ENCODE measurements at places on chromosomes 11 and 22.

GRCh38 chr11:100738701-100739270, 51.7 kb downstream of the ARHGAP42 start:
- no peak for DNase-seq

GRCh38 chr11:20966489-20966888, 297.1 kb downstream of the NELL1 start:
- DNase-seq, result no peak

DNA sequence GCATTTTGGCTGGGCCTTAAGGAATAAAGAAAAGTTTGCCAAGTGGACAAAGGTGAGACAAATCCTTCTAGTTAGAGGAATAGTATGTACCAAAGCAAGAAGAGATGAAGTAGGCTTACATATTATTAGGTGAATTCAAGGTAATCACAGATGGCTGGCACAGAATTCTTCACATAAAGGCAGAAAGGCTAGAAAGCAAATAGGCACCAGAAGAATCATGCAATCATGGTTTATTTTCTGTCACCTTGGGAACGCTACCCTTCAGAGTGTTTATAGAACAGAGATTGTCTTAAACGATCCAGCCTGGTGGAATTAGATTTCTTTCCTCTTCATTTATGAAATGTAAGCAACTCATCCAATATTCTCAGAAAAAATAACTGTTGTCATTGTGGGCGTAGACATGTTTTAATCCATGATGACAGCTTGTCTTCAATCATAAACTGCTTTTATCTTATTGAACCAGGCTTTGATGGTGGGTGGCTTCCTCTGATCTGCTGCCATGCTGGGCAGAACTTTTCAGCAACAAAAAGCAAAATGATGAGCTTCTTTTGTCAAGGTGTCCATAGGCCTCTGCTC, 49.0 kb upstream of the CSNK2A3 start:
- no peak for DNase-seq

GRCh38 chr11:37406651-37407050, 808.6 kb upstream of the RAG2 start:
- DNase-seq, result no peak

DNA sequence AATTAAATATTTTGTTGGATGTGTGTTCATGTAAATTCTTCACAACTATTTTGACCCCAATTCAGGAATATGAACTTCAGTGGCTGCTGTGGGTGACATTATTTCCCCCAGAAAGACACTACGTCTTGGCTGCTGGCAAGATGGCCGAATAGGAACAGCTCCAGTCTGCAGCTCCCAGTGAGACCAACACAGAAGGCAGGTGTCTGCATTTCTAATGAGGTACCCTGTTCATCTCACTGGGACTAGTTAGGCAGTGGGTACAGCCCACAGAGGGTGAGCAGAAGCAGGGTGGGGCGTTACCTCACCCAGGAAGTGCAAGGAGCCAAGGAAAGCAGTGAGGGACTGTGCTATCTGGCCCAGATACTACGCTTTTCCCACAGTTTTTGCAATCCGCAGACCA, 65.3 kb downstream of the ZBTB44 start:
- DNase-seq, result no peak

DNA sequence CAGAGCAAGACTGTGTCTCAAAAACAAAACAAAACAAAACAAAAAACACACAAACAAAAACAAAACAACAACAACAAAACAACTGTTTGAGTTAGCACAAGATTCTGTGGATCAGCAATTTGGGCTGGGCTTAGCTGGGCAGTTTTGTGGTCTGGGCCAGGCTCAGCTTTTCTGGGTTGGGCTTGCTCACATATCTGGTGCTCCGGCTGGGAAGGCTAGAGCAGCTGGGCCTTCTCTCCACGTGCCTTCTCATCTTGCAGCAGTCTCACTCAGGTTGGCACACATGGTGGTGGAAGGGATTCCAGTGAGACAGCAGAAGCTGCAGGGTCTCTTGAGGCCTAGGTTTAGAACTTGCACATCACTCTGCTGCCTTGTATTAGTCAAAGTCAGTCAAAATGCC, 35.7 kb downstream of the EIF3F start:
- DNase-seq, result no peak

GRCh38 chr11:75592715-75593114, 30.7 kb downstream of the SERPINH1 start:
- DNase-seq, result no peak

DNA sequence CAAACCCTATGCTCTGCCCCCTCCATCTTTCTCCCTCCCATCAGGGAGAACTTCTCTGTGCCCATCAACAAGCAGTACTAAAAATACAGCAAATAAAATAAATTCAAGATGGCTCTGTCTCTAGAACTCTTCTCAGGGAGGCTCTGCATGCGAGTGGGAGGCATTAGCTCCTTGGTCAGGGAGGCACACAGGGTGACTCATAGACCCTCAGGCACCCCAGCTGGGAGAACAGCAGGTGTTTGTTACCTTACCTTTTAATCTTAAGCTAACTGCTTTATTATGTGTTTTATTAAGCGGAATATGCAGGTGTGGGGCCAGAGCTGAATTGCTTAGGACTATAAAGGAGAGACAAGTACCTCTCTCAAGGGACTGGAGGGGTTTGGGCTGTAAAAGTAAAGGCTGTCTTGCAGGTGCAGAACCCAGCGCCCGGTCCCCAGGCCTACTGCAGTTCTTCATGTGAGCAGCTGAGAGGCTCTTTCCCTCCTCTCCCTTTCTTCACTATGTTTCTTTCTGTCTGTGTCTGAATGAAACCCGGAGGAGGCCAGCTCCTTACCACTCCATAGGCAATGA, 20.8 kb downstream of the CSNK2A3 start:
- no peak for DNase-seq

DNA sequence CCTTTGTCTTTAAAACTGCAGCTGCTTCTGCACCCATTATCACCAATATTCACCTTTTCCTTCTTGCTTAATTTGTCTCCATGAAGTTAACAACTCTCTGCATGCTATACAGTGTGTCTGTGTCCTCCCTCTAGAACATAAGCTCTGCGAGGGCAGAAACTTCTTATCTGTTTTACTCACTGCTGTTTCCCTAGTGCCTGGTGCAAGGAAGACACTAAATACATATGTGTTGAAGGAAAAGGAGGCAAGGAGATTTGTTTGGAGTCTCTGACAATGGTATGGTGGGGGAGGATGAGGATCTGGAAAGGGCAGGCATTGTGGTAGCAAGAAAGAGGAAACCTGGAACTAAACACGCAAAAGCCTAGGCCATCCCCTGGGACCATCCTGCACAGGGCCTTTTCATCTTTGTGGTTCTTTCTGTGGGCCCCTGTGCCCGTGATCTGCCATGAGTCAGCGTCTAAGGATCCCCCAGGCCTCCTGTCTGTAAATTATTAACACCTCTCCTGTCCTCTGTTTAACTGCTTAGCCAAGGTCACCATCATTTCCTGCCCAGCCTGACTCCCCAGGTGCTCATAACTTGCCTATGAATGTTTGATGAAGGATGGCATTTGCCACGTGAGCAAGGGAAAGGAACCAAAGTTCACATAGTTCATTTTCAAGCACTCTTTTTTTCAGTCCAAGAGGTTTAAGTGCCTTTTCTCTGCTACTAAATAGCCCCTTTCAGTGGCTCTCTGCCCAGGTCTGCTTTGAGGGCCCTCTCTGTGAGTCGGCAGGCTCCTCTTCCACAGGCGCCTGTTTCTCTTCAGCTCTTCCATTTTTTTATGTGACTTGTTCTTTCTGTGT, 131.1 kb downstream of the RASSF10 start:
- DNase-seq, result no peak

GRCh38 chr11:75462117-75462653, 29.2 kb upstream of the KLHL35 start:
- no peak for DNase-seq

- DNase-seq, result no peak
Measured at GRCh38 chr11:405323-405953, 9.4 kb downstream of the SIGIRR start.

DNA sequence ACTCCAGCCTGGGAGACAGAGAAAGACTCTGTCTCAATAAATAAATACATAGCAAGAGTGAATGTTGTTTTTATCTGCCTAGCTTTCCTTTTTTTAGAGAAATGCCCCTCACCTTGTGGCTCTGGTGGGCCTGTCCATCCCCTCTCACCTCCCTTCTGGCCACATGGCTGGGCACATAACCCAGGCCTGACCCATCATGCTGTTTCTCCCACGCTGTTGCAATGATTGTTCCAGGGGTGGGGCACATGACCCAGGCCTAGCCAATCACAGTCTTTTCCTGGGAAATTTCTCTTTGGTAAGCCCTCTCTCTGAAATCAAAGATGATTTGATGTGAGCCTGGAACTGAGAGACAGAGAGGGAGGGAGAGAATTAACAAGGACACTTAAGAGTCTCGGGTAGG, 5.5 kb upstream of the CYTH4 start:
- DNase-seq, result no peak
